ENCODE measurements at places on chromosomes 3 and 15.

GRCh38 chr3:151329363-151329762 lies at the start of gene P2RY13:
TSS of gene P2RY13 (minus strand) at chr3:151329549. CDS start at chr3:151329528, 21 bp downstream.
- DNase-seq: no peak

GRCh38 chr3:131151-131888 lies 65.2 kb upstream of the CHL1 start:
- no peak for DNase-seq

DNA sequence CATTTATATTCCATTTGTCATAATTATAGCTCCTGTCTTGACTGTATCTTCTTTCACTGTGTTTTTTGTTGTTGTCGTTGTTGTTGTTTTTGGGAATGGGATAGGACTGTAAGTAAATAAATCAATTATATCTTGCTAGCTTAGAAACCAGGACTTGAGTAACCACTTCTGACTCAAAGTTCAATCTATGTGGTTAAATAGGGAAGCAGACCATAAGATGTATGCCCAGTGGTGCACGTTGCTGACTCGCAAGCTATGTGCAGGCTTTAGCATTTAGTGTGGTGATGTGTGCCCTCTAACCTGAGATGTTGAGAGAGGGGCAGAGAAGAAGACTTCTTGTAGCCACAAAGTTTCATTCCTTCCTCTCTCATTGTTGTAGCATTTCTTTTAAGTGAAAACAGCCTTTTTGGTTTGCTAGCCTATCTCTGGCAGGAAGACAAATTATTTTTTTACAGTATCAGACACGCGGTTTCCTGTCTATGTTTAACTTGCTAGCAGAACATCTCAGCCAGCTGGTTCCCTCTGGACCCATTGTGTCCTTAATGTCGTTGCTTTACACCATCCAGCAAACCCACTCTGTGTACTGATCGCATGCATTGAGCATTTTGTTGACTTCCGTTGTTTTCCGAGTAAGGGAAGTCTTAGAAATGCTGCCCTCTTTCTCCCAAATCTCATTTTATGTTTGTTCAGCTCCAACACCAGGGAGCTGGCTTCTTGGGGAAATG lies 52.1 kb downstream of the TGFBR2 start:
- peak; percentile 90 for DNase-seq

- no peak for DNase-seq
Measured at GRCh38 chr15:100847194-100847593, 32.4 kb upstream of the ALDH1A3 start.

DNA sequence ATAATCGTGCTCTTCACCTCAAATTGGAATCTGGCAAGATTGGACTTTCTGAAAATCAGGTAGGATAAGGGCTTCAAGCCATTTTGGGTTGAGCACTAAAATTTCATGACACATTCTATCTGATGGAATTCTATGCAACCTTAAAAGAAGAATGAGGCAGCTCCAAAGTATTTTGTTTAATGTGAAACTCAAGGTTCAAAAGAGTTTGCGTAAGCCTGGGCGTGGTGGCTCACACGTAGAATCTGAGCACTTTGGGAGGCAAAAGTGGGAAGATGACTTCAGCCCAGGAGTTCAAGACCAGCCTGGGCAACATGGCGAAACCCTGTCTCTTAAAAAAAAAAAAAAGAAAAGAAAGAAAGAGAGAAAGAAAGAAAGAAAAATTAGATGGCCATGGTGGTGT lies 3.6 kb upstream of the PLA1A start:
- DNase-seq: peak; percentile 26

DNA sequence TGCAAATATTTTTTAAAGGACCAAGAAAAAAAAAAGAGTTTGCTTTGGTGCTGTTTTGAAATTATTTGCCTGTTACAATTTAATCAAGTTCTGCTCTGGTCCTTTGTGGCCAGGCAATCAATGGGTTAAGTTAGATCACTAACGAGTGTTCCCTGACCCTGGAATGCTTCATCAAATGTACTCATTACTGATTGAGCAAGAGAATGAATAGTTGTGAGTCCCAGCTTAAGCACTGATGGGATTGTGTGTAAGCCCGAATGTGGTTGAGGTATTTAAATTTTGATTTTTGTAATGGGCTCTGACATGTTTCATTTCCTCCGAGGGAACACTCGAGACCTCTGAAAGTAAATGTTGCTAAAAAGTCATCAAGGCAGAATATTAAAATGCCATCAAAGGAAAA lies 699.1 kb downstream of the MCTP2 start:
- DNase-seq: no peak

DNA sequence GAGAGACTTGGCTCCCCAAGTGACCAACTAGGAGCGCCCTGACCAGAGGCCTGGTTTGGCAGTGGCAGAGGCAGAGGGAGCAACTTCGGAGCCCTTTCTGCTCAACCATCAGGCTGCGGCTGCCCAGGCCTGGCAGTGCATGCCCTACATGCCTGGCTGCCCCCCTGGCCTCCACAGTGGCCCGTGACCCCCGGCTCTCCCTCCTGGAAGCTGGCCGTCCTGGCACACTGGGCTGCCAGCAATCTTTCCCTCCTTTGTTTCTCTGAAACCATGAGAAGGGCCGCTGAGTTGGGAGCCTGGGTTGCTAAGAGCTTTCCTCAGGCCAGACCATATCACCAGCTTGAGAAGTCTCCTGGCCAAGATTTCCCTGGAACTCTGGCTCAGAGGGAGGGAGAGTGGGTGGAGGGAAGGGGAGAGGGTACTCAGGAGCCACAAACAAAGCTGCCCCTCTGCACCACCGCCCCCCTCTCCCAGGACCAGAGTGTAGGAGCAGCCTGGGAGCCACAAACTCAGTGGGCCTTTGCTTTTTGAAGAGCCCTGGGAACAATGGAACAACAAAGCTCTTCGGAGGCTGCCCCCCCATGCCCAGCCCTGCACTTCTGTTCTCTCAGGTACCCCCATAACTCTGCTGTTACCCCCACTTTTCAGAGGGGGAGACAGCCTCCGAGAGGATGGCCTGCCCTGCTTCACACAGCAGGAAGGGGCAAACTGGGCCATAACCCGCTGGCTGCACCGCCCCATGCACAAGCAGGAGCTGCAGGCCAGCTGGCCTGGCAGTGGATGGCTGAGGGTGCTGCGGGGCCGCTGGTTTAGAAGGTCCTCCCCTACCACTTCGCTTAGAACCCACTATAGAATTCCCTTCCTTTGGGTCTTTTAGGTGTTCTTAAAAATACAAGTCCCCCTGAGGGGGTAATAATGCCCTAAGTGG lies 11.3 kb downstream of the CORO2B start:
- DNase-seq: no peak

DNA sequence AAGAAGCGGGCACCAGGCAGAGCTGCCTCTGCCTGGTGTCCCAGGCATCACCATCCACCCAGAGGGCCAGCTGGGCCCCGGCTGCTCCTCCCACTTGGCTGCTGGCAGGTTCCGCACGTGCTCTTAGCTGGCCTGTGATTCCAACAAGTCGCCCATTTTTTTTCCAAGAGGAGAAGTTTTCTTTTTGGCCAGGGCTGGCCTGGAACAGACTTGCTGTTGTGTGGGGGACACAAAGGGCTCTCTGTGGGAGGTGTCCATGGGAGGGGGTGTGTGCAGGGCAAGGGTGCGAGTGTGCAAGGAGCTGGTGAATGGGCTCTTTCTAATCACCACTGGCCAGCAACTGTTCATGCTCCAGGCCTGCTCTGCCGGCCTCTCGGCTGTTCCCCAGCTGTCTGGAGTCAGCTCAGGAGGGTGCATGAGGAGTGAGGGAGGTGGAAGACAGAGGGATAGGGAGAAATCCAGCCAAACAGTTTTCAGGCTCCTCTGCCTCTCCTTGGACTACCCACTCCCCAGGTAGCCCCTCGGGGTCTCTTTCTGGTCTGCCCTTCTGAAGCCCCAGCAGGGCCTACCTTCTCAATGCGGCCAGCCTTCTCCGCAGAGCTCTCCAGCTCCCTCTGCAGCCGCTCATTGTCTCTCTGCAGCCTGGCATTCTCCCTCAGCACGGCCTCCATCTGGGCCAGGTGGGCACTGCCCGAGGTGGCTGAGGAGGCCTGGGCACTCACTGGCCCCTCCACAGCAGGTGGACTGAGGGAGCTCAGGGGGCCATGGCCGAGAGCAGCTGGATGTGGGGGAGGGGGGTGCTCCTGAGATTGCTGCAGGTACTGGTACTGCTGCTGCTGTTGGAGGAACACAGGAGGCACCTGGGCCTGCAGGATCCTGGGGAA lies 7.1 kb downstream of the AMOTL2 start:
- no peak for DNase-seq

DNA sequence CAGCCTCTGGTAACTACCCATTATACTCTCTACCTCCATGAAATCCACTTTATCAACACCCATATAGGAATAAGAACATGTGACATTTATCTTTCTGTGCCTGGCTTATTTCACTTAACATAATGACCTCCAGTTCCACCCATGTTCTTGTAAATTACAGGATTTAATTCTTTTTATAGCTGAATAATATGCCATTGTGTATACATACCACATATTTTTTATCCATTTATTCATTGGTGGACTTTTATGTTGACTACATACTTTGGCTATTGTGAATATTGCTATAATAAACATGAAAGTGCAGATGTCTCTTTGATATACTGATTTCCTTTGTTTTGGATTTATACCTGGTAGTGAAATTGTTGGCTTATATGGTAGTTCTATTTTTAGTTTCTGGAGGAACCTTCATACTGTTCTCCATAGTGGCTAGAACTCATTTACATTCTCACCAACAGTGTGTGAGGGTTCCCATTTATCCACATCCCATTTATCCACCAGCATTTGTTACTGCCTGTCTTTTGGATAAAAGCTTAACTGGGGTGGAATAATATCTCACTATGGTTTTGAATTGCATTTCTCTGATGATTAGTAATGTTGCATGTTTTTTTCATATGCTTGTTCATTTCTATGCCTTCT lies 473.4 kb downstream of the TBL1XR1 start:
- DNase-seq: no peak

DNA sequence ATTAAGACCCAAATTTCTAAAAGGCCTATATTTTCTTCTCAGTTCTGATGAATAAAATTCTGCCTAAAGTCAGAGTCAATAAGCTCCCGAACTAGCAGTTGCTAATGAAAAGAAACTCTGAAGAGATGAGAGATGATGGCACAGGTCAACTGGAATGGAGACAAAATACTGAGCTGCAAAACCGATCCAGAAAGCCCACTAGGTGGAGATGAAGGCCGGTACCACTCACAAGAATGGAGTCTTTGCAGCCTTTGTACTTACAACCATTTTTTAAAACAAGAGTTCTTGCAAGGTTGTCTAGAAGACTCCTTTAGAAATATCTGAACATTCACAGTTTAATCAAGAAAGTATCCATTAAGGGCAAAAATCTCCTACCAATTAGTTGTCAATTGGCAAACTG lies 119.9 kb upstream of the TJP1 start:
- no peak for DNase-seq

DNA sequence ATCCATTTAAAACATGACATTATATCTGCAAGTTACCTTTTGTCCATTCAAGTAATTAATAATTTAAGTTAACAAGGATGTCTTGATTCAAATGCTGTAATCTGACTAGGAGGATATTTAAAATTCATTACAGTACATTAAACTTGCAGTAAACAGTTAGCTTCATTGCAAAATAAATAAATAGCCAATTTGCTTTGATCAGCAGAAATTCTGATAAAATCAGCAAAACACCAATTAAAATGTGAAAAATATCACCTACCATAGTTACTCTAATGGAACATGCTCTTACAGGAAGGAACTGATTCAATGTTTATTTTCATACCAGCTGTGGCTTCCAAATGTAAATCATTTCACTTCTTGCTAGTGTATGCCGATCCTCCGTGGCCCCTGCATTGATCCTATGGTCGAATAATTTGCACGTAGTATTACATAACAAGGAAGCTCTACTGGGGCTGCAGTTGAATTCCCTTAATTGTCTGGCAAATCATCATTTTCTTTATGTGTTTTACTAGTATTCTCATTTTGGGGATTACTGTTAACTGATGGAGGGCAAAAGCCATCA lies 150.7 kb downstream of the FOXB1 start:
- DNase-seq: no peak

DNA sequence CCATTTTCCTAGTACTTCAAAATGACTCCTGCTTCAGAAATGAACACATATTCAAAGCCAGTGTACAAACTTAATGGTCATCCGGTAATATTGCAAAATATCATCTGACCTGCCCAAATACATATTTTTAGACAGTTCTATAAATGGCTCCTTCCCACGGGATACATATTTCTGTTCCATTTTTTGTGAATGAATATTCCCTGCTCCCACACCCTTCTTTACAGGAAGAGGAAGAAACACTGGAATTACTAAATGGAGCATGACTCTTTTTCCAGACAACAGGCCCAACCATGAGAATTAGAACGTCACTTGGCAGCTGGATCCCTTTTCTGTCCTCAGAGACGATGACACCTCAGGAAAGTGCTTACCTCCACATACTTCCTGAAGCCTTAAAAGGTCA lies 38.0 kb upstream of the CBLB start:
- peak; percentile 93 for DNase-seq

- DNase-seq: peak; percentile 21
Measured at GRCh38 chr3:188819939-188820338, 351.8 kb upstream of the TPRG1 start.

DNA sequence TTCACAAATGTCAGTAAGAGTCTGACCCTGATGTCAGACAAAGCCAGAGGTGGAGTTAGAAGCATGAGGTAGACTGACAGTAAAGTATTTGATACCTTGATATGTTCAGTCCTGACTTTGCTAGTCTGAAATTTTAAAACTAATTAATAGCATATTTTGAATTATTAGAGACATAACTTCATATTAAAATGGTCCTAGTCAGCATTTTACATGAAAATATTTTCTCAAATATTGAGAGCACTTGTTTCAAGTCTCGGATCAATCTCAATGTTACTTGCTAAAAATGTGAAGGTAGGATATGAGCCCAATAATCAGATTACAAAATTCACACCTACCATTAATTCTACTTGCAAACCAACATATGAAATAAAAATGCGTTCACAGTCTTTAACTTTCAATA lies 58.1 kb upstream of the TTC14 start:
- DNase-seq: no peak

- DNase-seq: no peak
Measured at GRCh38 chr3:22371036-22371435, 620.0 kb upstream of the ZNF385D start.

GRCh38 chr3:3798631-3799113 lies 559 bp upstream of the LRRN1 start:
- no peak for DNase-seq

- DNase-seq: peak; percentile 81
Measured at GRCh38 chr15:35751413-35752133, 205.6 kb upstream of the DPH6 start.

- DNase-seq: peak; percentile 35
Measured at GRCh38 chr15:25345943-25346342, 92.9 kb downstream of the UBE3A start.

GRCh38 chr3:43287500-43287873 lies 1.1 kb downstream of the SNRK start:
- no peak for DNase-seq

- DNase-seq: peak; percentile 97
Measured at GRCh38 chr3:27166888-27167287, 202.3 kb downstream of the NEK10 start.

Data from fibroblast of upper back skin (primary cell).